ENCODE measurements at places on chromosomes 7 and 10.

- DNase-seq: no peak
These were observed 9.0 kb downstream of the GTF2IRD1 start for GRCh38 chr7:74462707-74463100.

DNA sequence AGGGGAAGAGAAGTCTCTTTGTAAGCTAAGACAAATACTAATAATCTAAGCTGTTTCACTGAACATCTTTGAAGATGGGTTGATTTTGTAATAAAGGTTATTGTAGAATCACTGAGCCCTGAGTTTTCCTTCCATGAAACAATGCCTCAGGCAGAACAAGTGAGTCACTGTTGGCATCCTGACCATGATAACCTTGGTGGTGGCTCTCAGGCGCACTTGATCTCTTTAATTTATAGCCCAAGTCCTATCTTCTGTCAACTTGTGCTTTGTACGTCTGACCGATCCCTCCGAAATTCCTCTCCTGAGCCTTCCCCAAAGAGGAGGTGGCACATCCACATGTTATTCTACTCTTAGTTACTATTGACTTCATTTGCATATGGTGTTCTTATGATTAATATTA, 812.9 kb downstream of the REEP3 start:
- no peak for DNase-seq

DNA sequence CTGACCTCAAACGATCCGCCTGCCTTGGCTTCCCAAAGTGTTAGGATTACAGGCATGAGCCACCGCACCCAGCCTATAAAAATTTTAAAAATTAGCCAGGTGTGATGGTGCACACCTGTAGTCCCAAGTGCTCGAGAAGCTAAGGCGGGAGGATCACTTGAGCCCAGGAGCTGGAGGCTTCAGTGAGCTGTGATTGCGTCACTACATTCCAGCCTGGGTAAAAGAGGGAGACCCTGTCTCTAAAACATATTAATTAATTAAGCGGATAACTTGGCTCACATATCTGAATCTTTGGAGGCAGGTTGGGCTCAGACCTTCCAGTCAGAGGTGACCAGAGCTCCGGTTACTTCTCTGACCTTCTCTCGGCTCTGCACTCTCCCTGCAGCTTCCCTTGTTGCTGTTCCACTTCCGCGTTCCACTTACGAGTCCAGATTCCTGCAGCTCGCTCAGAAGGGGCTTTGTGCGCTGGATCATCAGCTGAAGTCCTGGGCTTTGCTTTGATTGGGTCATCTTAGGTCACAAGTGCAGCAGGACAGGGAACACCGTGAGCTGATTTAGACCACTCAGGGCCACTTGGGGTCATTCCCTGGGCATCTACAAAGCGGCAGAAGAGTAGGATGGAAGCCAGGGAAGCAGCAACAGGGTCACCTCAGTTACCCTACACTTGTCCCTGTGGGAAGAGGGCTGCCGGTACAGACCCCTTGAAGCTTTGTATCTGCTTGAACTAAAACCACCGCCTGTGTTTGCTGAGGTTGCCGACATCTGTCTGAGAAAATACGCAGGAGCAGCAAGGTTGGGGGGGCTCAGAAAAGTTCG, 2.0 kb upstream of the ARPC1B start:
- DNase-seq: peak; percentile 55

- DNase-seq: no peak
These were observed 1046.2 kb downstream of the XPNPEP1 start for GRCh38 chr10:108877095-108877561.

DNA sequence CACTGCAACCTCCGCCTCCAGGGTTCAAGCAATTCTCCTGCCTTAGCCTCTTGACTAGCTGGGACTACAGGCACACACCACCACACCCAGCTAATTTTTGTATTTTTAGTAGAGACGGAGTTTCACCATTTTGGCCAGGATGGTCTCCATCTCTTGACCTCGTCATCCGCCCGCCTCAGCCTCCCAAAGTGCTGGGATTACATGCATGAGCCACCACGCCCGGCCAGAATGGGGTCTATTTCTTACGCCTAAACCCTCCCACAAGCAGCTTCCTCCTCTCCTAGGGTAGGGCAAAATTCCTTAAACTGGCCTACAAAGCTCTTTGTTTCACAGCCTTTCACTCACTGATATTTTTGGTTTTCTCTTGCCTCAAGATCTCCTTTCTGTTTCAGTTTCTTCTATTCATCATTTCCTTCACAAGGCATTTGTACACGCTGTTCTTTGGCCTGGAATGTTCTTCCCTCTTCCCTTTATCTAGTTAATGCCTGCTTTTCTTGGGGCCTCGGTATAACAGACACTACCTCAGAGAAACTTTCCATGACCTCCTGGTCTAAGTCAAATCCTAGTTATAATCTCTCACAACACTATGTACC, 6.7 kb downstream of the CPEB3 start:
- no peak for DNase-seq
